Gastroesophageal sphincter (tissue), 4 donors: ENCODE measurements at places on chromosomes 12 and 14.

DNA sequence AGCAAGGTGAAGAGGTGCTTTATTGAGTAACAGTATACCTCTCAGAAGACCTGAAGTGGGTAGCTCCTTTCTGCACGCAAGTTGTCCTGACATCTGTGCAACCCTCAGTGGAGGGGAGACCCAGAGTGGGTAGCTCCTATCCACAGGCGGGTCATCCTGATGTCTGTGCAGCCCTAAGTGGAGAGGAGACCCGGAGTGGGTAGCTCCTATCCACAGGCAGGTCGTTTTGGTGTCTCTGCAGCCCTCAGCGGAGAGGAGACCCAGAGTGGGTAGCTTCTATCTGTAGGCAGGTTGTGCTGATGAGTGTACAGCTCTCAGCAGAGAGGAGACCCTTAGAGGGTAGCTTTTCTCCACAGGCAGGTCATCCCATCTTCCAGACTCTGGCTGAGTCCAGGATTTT lies 45.1 kb upstream of the PRPF39 start:
- ATAC-seq, result peak; percentile 13

DNA sequence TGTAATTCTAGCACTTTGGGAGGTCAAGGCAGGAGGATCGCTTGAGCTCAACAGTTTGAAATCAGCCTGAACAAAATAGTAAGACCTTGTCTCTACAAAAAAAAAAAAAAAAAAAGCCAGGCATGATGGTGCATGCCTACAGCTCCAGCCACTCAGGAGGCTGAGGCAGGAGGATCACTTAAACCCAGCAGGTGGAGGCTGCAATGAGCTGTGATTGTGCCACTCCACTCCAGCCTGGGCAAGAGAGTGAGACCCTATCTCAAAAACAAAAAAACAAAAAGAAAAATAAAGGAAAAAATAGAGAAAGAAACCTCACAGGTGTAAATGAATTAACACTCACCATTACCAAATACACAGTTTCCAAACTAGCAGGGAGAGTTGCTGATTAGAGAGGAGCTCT lies 34.2 kb upstream of the TUBA1A start:
- ATAC-seq, result no peak

DNA sequence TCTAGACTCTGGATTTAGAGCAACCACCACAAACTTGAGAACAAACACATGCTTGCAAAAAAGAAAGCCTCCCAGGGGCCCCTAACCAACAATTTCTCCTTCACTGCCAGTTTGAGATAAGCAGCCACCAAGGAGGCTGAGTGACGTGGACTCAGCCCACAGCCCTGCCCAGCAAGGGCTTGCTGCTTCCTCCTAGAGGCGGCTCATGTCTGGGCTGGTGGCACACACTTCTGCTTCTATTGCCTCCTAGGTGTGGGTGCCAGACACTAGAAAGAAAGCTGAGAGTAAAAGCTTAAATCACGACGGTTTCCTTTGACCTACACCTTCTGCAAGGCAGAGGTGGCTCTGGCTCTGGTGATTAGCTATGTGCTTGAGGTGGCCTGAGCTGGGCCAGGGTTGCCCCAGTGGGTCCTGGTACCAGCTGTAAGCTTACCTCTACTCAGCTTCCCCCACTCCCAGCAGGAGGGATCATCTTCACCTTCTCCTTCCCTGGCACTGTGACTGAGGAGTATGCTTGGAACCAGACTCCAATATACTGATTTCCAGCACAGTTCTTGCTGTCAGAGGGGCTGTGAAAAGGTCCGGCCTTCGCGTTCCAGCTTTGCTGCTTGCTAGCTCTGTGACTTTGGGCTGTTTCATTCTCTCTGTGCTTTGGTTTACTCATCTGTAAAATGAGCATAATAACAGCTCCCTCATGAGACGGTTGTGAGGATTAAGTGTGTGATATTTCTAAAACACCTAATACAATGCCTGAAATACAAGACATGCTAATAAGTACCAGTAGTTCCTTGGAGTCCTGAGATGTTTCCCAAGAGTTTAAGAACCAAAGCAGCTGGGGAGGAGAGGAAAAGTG lies 89.7 kb upstream of the PARP11 start:
- no peak for ATAC-seq

DNA sequence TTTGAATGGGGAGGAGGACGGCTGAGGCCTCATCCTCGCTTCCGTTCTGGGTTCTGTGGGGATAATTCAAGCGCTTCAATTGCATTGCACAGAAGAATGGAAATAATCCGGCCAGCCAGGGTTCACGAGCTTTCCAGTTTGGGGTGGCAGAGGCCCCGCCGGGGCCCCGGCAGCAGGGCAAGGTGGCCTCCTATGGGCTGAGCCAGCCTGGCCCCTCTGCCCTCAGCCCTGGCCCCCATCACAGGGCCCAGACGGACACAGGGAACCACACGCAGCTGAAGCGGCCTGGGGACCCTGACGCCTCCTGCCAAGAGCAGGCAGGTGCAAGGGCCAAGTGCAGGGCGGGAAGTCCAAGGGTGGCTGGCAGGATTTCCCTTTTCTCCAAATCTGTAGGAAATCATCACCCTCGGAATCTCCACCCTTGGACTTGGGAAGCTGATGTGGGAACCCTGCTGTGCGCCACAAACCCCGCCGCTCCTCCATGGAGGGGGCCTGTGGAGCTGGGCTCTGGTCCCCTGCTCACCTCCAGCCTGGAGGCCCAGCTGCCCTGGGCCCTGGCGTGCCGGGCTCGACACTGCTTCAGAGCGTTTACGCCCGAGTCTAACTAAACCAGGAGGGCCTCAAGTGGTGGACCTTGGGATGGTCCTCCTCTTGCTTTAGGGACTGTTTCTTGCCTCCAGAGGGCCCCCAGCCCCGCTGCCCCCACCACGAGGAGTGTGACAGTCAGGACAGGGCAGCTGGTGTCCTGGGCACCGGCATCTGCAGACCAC lies 78.4 kb downstream of the MOK start:
- no peak for ATAC-seq

GRCh38 chr12:48631071-48631470 lies 51.0 kb downstream of the KANSL2 start:
- ATAC-seq, result no peak

DNA sequence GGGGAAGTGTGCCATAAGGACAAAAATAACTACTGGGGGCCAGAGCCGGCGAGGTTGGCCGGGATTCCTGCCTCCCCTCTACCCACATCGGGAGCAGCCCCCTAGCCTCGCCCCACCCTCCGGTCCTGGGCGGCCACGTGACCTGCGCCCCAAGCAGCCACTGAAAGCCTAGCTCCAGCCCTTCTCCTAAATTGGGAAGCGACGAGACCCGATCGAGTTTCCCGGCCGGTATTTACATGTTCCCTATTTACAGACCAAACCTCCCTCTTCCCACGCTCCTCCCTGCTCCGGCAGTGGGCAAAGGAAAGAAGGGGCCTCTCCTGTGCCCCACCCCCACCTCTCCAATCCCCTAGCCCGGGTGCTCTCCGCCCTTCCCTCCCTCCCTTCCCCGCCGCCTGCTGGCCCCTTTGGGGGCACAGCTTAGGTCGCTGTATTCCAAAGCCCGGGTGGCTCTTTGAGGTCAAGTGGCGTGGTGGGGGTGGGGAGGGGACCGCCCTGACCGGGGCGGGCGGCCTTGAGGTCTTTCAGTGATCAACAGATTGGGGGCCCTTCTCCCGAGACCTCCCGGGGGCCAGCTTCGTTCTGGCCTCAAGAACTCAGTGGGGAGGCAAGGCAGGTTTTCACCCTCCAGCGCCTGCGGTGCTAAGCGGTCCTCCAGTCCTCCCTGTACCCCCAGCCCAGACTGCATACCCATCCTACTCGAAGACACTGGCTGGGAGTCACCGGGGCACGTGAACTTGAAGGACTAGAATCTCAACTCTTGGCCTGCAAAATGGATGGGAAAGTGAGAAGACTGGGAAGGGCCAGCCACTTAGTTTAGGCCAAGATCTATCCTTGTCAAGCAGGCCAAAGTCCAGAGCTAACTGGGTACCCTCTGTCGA lies 6.3 kb upstream of the CTDSP2 start:
- ATAC-seq, result peak; percentile 77

DNA sequence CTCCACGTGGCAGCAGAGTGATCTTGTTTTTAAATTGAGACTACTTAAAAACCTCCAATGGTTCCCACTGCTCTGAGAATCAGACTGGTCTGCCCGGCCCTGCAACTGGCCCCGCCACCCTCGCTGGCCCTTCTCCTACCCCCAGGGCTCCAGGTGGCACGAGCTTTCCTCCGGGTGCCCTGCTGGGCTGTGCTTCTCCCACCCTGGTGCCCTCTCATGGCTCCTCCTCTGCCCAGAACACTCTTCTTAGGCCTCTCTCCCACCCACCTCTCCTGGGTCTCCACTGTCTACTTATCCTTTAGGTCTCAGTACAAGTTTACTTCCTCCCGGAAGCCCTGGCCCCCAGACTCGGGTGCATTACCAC lies 26.5 kb downstream of the CCDC92 start:
- ATAC-seq, result no peak

GRCh38 chr12:122072031-122072970 lies 6.3 kb upstream of the MLXIP start:
- ATAC-seq, result peak; percentile 91

DNA sequence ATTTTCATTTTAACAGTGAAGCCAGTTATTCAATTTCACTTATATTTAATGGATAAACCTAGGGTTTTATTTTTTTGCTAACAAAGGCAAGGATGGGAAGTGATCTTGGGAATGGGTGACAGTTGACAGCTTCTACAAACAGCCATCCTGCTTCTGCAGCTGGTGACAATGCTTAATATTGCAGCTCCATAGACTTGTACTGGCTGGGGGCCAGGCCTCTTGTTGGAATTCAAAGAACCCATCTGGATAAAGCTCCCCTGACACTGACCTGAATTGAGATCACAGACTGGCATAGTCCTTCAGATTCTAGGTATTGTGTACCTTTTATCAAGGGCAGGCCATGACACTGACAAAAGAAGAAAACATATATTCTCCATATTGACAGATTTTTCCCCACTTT lies 664.6 kb upstream of the FOXG1 start:
- no peak for ATAC-seq

- no peak for ATAC-seq
Measured at GRCh38 chr14:92991536-92991935, 68.6 kb downstream of the CHGA start.

GRCh38 chr14:65472189-65472588 lies 59.7 kb downstream of the FUT8 start:
- no peak for ATAC-seq

GRCh38 chr12:12645485-12645884 lies 33.8 kb downstream of the CREBL2 start:
- ATAC-seq, result peak; percentile 25

GRCh38 chr12:48007206-48007605 lies 2.9 kb upstream of the COL2A1 start:
- ATAC-seq, result no peak

DNA sequence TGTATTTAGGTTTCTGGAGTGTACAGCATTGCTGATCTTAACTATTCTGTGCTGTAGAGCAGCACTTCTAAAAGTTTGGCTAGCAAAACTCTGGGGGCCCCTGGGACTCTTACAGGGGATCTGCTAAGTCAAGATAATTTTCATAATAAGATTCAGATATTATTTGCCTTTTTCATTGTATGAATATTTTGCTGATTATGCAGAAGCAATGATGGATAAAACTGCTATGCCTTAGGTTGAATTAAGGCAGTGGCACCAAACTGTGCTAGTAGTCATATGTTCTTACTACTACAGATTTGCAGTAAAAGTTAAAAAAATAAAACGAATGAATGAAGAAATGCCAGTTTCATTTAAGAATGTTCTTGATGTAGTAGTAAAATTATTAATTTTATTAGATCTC lies 160.1 kb downstream of the PDZRN4 start:
- ATAC-seq, result no peak

GRCh38 chr12:41188058-41188840 lies at the start of gene PDZRN4:
Gene PDZRN4, plus strand, starts transcription at chr12:41188320.
- ATAC-seq, result peak; percentile 46

GRCh38 chr12:6370994-6371754 lies 4.2 kb downstream of the SCNN1A start:
- ATAC-seq, result no peak
